ENCODE measurements at places on chromosomes 16 and 17.

GRCh38 chr17:36149296-36149820 lies 27.1 kb downstream of the TBC1D3B start:
- DNase-seq: no peak

- no peak for DNase-seq
Measured at GRCh38 chr16:26952411-26952810, 114.3 kb upstream of the C16orf82 start.

DNA sequence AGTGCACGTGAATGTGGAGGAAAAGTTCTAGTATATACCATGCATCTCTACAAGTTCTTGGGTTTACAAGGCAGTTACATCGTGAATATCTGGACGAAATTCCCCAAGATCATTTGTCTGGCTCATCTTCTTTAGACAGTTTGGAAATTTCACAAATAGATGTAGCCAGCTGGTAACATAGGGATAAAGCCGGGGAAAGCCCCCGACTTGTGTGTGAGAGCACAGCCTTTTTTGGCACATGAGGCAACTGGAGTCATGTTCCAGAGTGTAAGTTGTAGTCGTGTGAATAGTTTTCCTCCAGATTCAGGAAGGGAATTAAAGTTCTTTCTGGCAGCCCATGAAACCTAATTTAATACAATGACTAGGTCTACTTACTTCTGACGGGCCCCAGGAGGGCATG lies 62.3 kb downstream of the MARCHF10 start:
- no peak for DNase-seq

DNA sequence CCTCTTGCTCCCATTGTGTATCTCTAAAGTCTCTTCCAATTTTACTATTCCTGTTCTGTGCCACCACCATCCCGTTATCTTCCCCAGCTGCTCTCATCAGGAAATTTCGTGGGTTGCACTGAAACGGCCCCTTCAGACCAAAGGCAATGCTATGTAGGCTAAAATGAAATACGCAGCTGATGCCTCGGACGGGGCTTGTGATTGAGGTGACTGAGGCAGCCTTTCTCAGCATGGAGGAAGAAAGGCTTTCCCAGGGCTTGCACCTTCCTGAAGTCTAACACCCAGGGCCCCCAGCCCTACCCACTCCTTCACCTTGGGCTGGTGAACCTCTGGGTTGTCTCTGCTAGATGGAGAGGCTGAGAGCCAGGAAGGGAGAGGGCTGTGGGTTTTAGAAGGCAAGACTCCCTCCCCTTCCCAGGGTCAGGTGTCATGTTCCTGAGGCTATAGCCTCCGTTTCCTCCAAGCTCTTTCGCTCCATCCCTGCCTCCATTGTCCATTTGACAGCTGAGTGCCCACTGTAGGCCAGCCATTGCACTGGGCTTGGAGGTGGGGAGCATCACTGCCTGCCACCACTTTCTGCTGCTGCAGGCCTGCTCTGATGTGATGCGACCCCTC lies 7.8 kb downstream of the CCDC200 start:
- no peak for DNase-seq

DNA sequence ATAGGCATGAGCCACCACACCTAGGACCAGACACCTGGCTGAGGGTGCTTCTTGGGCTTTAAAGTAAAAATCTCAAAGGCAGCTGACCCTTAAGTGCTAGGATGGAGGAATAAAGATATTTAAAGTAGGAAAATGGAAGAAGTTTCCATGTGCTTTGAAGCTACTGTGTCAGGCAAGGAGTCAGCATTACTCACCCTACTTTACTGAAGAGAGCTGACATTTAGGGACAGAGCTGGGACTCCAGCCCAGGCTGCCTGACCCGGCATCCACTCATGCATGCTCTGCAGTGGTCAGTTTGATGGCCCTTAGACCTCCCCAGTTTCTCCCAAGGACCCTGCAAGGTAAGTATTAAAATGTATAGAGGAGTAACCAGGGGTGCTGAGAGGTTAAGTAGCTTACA lies 124.7 kb upstream of the PLCG2 start:
- DNase-seq: no peak

DNA sequence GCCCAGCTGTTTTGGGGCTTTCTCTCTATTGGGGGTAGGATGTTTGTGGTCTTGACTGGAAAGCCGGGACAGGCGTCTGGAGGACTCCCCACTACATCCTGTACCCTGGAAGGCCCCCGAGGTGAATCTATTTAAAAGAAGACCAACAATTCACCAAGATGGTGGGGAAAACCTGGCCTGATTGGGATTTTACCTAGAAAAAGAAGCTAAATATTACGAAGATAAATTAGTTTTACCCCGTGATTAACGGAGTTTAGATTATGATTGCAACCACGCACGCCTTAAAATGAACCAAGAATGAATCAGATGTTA lies 779 bp upstream of the CCDC102A start:
- DNase-seq: no peak

DNA sequence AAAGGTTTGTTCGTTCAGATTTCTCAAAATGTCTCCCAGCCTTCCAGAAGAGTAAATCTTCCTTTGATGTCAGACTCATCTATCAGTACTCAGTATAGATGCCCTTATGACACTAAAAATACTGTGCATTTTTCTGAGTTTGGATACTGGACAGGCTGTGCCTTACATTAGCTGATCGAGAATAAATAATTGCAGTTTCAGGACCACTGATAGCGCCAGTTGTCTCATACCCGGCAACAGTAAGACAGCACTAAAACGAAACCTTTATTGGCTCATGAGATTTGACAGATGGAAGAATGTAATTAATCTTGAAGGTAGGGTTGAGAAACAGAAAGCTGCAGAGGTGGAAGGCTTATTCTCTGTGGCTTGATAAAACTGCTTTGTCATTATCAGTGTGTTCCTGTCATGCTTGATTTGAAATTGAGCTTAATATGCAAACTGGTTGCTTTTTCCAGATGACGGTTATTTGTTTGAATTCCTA lies 1.2 kb downstream of the ATP6V0A1 start:
- peak; percentile 54 for DNase-seq

DNA sequence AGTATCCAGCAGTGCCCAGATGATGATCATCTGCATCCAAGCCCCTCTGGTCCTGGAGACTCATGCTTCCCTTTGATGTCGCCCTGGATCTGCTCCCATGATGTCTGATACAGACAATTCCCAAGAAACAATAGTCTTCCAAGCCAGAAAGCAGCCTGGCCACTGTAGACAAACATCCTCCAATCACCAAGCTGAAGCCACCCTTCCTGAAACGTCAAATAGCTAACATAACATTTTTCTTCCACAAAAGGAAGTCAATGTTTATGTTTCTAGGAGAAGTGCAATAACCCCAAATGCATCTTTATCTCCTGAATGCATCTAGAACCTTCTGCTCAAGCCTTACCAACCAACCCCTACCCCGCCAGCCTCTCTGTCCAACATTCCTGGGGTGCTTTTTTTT lies 1.2 kb upstream of the DPEP2 start:
- DNase-seq: no peak

- DNase-seq: no peak
Measured at GRCh38 chr17:82623707-82624106, 24.5 kb downstream of the WDR45B start.

GRCh38 chr16:81899601-81900000 lies 111.7 kb downstream of the SDR42E1 start:
- no peak for DNase-seq

GRCh38 chr16:10370096-10370726 lies 15.7 kb upstream of the ATF7IP2 start:
- DNase-seq: peak; percentile 17

DNA sequence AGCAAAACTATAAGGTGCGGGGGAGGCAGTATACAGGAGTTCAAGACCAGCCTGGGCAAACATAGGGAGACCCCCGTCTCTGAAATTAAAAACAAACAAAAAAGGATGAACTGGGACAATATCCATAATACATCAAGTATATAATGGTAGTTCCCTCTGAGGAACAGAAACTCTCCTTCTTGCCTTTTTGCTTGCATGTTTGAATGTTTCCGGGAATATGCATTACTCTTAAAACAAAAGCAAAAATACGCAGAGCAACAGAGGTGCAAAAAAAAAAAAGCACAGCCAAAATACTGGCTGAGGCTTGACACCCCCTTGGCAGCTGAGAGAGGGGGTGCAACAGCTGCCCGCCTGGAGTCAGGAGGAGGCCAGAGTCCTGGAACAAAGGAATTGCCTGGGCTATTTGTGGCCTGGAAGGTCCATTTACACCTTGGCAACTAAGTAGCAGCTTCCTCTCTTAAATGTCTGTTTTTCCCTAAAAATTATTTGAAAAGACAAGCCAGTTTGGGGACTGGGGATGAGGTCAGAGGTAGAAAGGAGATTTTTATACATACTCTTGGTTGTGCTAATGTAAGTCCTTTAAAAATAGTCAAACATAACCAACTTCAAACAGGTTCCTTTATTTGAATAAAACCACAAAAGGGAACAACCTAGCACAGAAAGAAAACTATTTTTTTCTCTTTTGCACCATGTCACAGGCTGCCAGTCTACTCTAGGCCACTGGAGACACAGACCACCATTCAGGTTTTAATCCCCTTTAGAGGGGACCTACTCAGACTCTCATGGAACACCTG lies 19.5 kb downstream of the USP7 start:
- DNase-seq: no peak

DNA sequence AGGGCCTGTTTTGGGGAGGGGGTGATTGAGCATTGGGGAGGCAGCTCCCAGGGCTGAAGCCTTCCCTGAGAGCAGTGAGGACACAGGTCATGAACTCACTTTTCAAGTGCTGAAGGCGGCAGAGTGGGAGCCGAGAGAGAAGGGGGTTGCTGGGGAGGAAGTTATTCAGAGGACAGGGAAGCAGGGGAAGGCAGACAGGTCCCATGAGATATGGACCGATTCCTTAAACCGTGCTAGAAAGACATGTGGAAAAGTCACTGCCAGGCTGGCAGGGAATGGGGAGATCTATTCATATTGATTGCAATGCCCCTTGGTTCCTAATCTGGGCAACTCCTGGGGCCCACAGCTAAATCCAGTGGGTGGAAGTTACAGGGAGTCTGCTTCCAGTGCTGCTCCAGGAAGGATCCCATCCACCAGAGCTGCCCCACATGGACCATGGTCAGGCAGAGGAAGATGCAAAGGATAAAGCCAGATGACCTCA lies 1.1 kb downstream of the CCL4 start:
- DNase-seq: no peak

DNA sequence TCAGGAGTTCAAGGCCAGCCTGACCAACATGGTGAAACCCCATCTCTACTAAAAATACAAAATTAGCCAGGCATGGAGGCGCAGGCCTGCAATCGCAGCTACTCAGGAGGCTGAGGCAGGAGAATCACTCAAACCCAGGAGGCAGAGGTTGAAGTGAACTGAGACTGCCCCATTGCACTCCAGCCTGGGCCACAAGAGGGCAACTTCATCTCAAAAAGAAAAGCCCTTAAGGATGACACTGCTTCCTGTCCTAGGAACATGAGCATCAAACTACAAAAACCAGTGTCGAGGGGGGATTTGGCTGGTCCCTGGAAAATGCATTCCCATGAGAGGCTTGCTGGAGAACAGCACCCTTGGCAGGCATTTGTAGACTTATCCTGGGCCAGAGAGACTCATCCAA lies 449.5 kb upstream of the PSMD7 start:
- no peak for DNase-seq

- DNase-seq: no peak
Measured at GRCh38 chr17:61333136-61333535, 66.5 kb upstream of the TBX2 start.

DNA sequence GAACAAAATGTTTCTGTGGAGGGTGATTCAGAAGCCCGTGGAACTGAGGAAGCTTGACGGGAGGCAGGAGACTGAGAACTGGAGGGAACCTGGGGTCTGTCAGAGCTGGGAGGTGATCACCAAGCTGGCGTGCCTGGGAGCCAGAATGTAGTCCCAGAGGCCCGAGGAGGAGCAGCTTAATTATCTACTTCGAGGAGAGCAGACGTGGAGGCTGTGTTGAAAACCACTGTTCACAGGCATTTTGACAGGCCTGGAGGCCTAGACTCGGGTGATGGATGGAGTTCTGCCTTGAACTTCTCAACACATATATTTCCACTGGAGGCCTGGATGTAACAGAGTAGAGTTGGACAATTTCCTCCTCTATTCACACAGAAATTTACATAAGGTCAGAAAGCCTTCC lies 177.7 kb upstream of the SALL1 start:
- no peak for DNase-seq

DNA sequence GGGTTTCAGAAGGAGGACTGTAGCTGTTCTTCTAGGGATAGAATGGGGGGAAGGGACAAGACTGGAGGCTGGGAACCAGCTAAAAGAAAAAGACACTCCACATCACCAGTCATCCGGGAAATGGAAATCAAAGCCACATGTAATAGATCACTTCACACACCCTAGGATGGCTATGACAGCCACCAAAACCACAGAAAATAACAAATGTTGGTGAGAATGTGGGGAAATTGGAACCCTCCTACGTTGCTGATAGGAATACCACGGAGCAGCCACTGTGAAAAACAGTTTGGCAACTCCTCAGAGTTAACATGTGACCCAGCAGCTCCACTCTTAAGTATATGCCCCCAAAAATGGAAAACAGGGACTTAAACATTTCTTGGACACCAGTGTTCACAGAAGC lies 2.3 kb downstream of the TLE7 start:
- DNase-seq: no peak

DNA sequence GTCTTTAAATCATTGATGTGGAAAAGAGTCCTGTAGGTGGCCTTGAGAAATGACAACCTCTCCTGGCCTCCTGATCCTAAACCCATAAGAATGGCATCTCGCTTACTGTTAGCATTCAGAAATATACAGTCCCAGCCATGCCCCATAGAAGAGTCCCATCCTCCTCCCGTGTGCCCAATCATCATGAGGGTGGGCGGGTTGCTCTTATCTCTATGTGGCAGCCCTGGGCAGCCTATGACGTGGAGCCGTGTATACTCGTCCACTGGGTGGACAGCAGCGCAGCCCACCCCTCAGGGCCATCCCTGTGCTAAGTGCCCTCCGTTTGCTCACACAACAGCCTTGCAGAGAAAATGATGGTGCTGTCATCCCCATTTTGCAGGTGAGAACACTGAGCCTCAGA lies 105.3 kb downstream of the AMFR start:
- no peak for DNase-seq

DNA sequence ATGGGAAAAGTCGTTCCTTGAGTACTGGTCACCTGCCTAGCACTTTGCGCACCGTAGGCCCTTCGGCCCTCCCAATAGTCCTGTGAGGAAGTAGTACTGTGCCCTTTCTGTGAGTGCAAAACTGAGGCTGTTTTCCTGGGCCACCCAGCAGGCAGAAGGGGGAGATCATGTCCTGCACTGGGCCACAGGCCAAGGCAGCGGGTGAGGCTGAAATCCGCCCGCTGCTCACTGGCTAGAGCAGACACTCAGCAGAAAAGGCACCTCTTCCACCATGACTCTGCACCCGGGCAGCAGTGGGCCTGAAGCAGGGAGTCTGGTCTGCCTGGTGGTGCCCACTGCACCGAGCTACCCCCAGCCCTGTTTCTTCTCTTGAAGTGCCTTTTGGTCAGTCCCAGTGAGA lies 20.2 kb downstream of the METTL22 start:
- no peak for DNase-seq

GRCh38 chr16:75099738-75100602 lies 16.6 kb downstream of the LDHD start:
- DNase-seq: no peak

GRCh38 chr16:80725566-80726162 lies 78.7 kb downstream of the CDYL2 start:
- no peak for DNase-seq

GRCh38 chr17:31558748-31559583 lies 167.5 kb downstream of the RAB11FIP4 start:
- peak; percentile 49 for DNase-seq

Data from bronchial epithelial cell (primary cell).